T-helper 9 cell (primary cell): ENCODE measurements at places on chromosomes 6 and 20.

GRCh38 chr20:41632896-41633295, 14.7 kb upstream of the CHD6 start:
- no peak for DNase-seq

- DNase-seq, result no peak
Observed at GRCh38 chr20:24701027-24701426, 231.6 kb downstream of the SYNDIG1 start.

- no peak for DNase-seq
Observed at GRCh38 chr20:37020636-37021035, 69.1 kb upstream of the SAMHD1 start.

- no peak for DNase-seq
Observed at GRCh38 chr6:30707281-30707850, 9.7 kb downstream of the MDC1 start.

- DNase-seq, result no peak
Observed at GRCh38 chr6:26459023-26459810, 1.5 kb downstream of the BTN2A1 start.

DNA sequence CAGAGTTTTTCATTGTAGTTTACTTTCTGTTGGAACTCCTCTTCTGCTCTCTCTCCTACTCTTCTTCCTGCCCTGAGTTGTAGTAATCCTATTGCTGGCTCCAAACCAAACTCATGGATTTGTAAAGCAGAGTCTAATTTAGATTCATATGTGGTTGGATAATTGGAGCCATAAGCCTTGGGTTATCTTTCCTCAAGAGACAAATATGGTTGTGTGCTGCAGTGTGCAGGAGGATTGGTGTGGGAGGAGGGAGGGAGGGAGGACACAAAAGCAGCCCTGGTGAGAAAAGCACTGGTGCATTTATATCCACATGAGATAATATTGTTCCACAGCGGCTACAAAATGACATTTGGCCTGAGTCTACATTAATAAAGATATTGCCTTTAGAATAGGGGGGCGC, 4.2 kb downstream of the HLA-G start:
- no peak for DNase-seq
